CD14-positive monocyte (primary cell): ENCODE measurements at places on chromosomes 5 and 9. TPM values are rescaled to one million over a fixed set of nuclear protein-coding genes. Genes with fewer than 3 reads are reported as not detected.

Gene PCDHGB6
- polyA plus RNA-seq = not detected

Gene PPP2R2B
- not detected in 2 replicates for polyA plus RNA-seq

Gene F2RL2
- not detected for polyA plus RNA-seq

Gene SGCD
- not detected for polyA plus RNA-seq

Gene MAMDC2
- 0.09 TPM for polyA plus RNA-seq

Gene SMIM33
- not detected for polyA plus RNA-seq

Gene BAAT
- polyA plus RNA-seq = not detected

Gene TAS2R1
- polyA plus RNA-seq = not detected

Gene SURF2
- polyA plus RNA-seq = 24.7 TPM

Gene PLPP7
- 3.1 TPM for polyA plus RNA-seq

Gene TSSK1B
- not detected for polyA plus RNA-seq

Gene SOX30
- polyA plus RNA-seq = 0.22 TPM

Gene SPINK1
- not detected for polyA plus RNA-seq

Gene CDH9
- polyA plus RNA-seq = not detected

Gene MEIKIN
- polyA plus RNA-seq = 1.6 TPM

Gene PRELID2
- polyA plus RNA-seq = 2.0 TPM

Gene CEP72
- 0.13 TPM for polyA plus RNA-seq

Gene OR1Q1
- not detected for polyA plus RNA-seq

Gene SLC6A3
- not detected in 2 replicates for polyA plus RNA-seq

Gene AK8
- 0.08 TPM for polyA plus RNA-seq

Gene ARL14EPL
- polyA plus RNA-seq = 0.11 TPM in 1 of 2 replicates, not detected in the other

Gene SPOCK1
- 0.98 and 1.8 TPM in 2 replicates for polyA plus RNA-seq

Gene PRRX2
- polyA plus RNA-seq = not detected

Gene PGM5
- 1.2 TPM for polyA plus RNA-seq

Gene CPLANE1
- polyA plus RNA-seq = 0.25 TPM

Gene FOXD4L3
- polyA plus RNA-seq = not detected
